ENCODE measurements at places on chromosomes 11 and 22. TPM values are rescaled to one million over a fixed set of nuclear protein-coding genes. Genes with fewer than 3 reads are reported as not detected.

DNA sequence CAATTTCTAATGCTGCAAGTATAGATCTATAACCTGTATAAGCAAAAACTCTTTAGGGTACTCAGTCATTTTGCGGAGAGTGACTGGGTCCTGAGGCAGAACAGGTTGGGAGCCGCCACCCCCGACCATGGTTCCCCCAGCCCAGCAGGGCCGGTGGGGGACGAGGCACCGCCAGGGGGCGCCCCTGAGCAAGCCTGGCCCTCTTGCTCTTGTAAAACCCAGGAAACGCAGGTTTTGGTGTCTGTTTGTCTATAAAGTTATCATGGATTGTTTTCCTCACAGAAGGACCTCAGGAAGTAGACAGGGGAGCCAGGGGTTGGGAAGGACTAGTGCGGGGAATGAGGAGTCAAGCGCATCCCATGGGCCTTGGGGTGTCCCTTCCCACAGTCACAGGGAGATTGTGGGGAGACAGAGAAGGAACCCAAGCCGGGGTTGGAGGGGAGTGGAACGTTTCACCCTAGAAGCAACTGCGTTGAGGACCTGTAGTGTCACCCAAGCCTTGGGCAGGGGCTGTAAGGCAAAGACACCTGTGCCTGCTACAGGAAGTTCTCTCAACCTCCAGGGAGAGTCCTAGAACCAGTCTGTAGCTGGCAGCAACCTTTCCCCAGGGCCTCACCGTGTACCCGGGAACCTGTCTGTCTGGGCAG, 26.4 kb downstream of the KCTD17 start:
- peak; percentile 86 for DNase-seq

GRCh38 chr11:127105593-127106541, 105.3 kb upstream of the KIRREL3 start:
- no peak for DNase-seq

DNA sequence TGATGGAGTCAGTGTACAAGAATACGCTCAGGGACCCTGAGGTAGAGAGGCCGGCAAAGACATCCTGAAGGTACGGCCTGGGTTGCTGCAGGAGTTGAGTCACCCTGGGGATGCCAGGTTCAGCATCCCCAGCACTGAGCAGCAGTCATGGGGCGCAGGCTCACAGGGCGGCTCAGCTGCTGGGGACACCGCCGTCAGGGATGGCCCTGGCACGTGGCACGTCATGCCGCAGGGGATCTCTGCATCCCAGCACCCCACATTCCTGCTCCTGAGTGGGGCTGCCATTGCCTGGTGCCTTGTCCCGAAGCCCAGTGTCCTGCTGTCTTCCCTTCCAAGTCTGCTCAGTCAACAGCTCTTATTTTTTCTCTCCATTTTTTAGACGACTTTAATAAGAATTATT, 168.7 kb upstream of the NTM start:
- DNase-seq: no peak

DNA sequence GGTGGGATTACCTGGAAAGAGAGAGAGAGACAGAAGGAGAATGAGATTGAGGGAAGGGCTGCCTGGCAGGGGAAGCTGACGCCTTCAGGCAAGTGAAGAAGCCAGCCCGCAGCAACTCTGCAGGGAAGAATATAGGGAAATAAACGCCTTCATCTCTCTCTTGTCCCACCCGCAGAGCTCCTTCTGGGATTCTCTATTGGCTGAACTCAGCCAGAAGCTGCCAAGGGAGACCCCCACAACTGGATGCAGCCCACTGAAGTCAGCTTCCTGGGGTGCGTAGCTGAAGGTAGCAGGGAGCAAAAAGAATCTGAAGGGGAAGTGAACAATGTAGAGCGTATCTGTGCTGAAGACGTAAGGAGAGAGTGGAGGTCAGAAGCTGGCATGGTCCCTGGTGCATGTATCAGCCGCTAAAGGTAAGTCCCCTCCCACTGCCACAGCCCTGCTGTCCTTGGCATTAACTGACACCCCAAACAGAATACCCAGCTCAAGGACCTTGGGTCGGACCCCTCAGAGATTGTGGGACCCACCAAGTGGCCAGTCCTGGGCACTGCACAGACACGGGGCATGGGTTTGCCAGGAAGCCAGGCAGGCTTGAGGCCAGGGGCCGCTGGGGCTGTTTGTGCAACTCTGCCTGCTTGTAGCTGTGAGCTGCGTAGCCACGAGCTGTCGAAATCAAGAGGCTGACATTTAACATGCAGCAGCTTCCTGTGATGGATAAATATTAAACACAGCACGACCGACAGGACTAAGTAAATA, 469.9 kb downstream of the MN1 start:
- peak; percentile 84 for DNase-seq

- DNase-seq: no peak
Observed at GRCh38 chr11:116844722-116845121, 7.3 kb upstream of the APOA1 start.

- DNase-seq: no peak
Observed at GRCh38 chr11:131146827-131147490, 223.5 kb upstream of the NTM start.

DNA sequence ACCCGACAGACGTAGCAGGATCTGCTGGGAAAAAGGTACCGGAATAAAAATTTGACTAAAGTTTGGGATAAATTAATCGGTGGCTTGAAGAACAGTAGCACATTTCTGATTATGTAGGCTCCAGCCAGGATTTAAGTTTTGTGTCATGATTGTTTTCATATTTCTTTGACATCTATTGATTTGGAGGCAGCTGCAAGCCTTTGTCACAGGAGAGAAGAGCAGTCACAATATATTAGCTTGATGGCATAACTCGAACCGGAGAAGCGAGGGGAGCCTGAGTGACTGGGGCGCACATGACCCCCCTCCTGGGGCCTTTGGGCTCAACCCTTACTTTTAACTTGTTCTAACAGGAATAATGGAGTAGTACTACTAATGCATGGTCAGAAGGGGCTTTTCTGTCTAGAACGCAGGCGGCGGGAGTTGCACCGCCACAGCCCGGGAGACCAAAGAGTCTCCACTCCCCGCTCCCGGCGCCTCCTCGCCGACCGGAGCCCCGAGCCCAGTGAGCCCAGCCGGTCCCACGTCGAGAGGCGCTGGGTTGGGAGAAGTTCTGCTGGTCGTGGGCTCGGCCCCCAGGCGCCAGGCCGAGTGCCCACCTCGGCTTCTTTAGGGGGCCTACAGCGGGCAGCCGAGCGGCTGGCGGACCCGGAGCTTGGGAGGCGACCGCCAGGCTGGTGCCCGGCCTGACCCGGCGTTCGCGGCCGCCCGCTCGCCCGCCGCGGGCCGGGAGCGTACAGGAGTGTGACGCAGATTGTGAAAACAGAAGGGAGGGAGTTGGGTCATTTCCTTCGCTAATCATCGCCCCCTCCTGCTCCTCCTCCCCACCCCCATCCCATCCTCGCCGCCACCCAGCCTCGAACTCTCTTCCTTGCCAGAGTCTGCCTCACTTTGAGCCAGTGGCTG, 15.7 kb upstream of the PAX6 start:
- no peak for DNase-seq

DNA sequence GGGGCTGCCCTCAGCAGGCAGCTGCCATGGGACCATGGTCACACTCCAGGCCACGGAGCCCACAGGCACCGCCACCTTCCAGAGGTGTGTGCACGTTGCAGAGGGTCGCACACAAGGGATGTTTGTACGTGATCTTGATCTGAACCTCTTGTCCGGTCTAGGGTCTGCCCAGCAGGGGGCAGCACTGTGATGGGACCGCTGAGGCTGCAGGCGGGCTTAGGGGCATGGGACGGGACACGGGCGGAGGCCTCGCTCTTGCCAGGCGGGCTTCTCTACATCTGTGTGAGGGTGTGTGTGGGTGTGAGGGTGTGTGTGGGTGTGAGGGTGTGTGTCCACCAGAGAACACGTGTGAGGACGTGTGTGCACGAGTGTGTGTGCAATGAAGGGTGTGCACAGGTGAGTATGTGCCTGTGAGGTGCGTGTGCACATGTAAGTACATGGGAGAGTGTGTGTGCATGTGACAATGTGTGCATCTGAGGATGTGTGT, 52.4 kb downstream of the CACNA1I start:
- DNase-seq: peak; percentile 81

The RIMBP3B gene
- total RNA-seq: 0.09 TPM

The OSBPL5 gene
- 52.6 TPM for total RNA-seq

The C22orf31 gene
- total RNA-seq: not detected

The TP53I11 gene
- total RNA-seq: 110 TPM

The CNGA4 gene
- not detected for total RNA-seq

The CHRM4 gene
- 0.35 TPM for total RNA-seq

The LYVE1 gene
- 108 TPM for total RNA-seq
